Pericardium fibroblast (primary cell): ENCODE measurements at places on chromosomes 3 and 15. TPM values are rescaled to one million over a fixed set of nuclear protein-coding genes. Genes with fewer than 3 reads are reported as not detected.

The PLSCR4 gene
- 65.5 and 162 TPM in 2 replicates for total RNA-seq

The CCR1 gene
- total RNA-seq, result not detected in 2 replicates

The PAQR5 gene
- 0.17 and 1.3 TPM in 2 replicates for total RNA-seq

The CSPG5 gene
- 0.70 TPM in 1 of 2 replicates, not detected in the other for total RNA-seq

The CASR gene
- total RNA-seq, result not detected in 2 replicates

The NAALADL2 gene
- 2.6 and 13.0 TPM in 2 replicates for total RNA-seq

The RYR3 gene
- total RNA-seq, result not detected in 2 replicates

The C15orf61 gene
- 6.7 and 25.9 TPM in 2 replicates for total RNA-seq

The IGSF10 gene
- total RNA-seq, result 7.3 and 16.9 TPM in 2 replicates

The B3GNT5 gene
- 5.8 and 6.8 TPM in 2 replicates for total RNA-seq

The GOLGA6D gene
- total RNA-seq, result not detected in 2 replicates

The CLDND1 gene
- 59.5 and 59.7 TPM in 2 replicates for total RNA-seq

The MED12L gene
- total RNA-seq, result 0.12 and 0.26 TPM in 2 replicates

The PODXL2 gene
- 4.2 and 6.1 TPM in 2 replicates for total RNA-seq

The MFGE8 gene
- total RNA-seq, result 484 and 626 TPM in 2 replicates

The SPG21 gene
- 86.4 and 95.7 TPM in 2 replicates for total RNA-seq

The CD86 gene
- not detected in 2 replicates for total RNA-seq

The FRMD5 gene
- total RNA-seq, result 0.23 and 2.1 TPM in 2 replicates

The GOLGA6L7 gene
- total RNA-seq, result not detected in 2 replicates

The ZNF660 gene
- total RNA-seq, result 1.3 and 1.9 TPM in 2 replicates

The GPR62 gene
- total RNA-seq, result 0.17 TPM in 1 of 2 replicates, not detected in the other

The LPCAT4 gene
- 9.9 and 14.5 TPM in 2 replicates for total RNA-seq

The RASL12 gene
- 2.2 and 4.7 TPM in 2 replicates for total RNA-seq

The PIGB gene
- total RNA-seq, result 8.8 and 16.0 TPM in 2 replicates

The DNAJA4 gene
- total RNA-seq, result 1.4 and 2.5 TPM in 2 replicates

The IQCH gene
- total RNA-seq, result 0.60 and 1.9 TPM in 2 replicates

The STX19 gene
- total RNA-seq, result 2.8 TPM in 1 of 2 replicates, not detected in the other

The PLCH1 gene
- not detected in 2 replicates for total RNA-seq

The EPHA6 gene
- total RNA-seq, result not detected in 2 replicates

The GADL1 gene
- total RNA-seq, result not detected in 2 replicates

The SI gene
- total RNA-seq, result not detected in 2 replicates
